Activated naive CD4-positive, alpha-beta T cell treated with anti-CD3 and anti-CD28 coated beads, Interleukin-2, amount 10 ng/mL, durations not matched to agents 7 days and 5 days (primary cell): ENCODE measurements at places on chromosomes 1 and 21.

GRCh38 chr1:192832492-192832891 lies 23.7 kb downstream of the RGS2 start:
- no peaks in the 10 kb centered on the region for H3K36me3 ChIP-seq
- no peak overlapping the region for H3K27ac ChIP-seq
- H3K4me3 ChIP-seq = no peak overlapping the region
- H3K4me1 ChIP-seq = no peaks in the 10 kb centered on the region

DNA sequence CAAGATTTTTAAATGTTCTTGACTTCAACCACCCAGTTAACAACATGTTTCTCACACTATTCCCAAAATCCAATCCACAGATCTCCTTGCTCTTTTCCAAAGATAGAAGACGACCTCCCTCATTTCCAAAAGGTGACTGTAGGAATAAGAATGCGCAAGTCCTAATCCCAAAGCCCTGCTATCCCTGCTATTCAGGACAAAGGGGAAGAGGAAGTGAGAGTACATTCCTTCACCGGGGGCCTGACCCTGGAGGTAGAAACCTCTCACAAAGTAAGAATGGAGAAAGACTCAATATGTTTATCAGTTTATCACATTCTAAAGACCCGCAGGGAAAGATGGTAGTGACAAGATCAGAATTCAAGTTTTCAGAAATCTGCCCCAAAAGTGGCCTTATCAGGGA lies 55.7 kb downstream of the PLEKHA6 start:
- H3K27me3 ChIP-seq = peaks cover 48% of the 10 kb centered on the region
- no peaks in the 10 kb centered on the region for H3K36me3 ChIP-seq
- no peak overlapping the region for H3K4me3 ChIP-seq
- no peak overlapping the region for H3K27ac ChIP-seq
- DNase-seq = no peak

DNA sequence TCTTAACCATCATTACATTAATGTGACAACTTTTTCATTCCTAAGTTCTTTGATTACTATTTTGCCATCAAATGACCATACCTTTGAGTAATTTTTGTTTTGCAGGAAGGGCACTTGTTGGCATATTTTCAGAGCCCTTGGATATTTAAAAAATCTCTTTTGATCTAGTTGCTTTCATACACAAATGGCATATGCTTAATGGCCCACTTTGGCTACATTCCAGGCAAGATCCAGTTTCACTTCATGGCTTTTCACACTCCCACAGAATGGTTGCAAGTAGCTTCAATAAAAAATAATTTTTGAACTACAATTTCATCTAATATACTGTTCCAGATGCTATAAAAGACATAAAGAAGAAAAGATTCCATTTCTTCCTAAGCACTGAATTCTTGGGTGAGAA lies 18.1 kb downstream of the ADAM30 start:
- no peaks in the 10 kb centered on the region for H3K36me3 ChIP-seq
- no peak for DNase-seq
- H3K4me1 ChIP-seq = no peaks in the 10 kb centered on the region
- no peak overlapping the region for H3K4me3 ChIP-seq
- no peak overlapping the region for H3K27ac ChIP-seq

DNA sequence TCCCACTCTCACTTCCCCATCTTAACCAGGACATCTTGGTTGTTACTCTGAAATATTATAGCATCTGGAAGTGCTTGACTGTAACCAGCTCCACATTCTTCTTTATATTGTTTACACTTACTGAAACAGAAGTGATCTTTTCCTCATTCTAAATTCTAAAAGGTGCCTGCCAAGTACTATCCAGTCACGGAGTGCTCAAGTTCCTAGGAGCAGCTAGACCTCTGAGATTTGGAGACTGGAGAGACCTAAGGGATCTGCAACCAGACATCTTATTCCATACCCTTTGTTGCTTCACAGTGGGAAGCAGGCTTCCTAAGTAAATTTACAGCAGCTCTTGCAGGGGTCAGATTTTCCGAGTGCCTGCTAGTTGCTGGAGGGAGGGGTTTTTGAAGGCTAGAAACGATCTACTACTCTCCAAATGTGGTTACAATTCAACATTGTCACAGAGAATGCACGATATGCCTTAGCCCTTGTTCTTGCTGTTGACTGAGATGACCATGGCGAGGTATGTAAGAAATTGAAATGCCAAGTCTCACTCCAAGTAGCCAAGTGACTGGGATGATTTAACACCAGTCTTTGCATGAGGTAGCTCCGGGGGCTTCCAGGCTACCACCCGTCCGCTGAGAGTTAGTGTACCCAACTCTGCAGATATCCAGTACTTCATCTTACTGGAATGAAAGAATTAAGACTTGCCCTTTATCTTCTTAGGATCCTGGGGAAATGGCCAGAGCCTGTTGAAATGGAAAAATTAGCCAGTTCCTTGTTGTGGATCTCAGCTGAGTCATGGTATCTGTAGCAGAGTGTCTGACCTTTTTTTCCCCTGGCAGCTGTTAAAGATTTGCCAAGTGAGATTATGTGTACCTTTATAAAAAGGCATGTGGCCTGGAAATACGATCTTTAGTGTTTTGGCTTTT lies 150.8 kb downstream of the MAST2 start:
- H3K27ac ChIP-seq = no peak overlapping the region
- H3K4me3 ChIP-seq = no peak overlapping the region
- H3K4me1 ChIP-seq = no peaks in the 10 kb centered on the region
- H3K27me3 ChIP-seq = no peaks in the 10 kb centered on the region

GRCh38 chr1:93614986-93615581 lies 66.6 kb downstream of the BCAR3 start:
- peaks cover 2% of the 10 kb centered on the region for H3K4me1 ChIP-seq
- no peak overlapping the region for H3K27ac ChIP-seq
- DNase-seq = no peak
- peaks cover 4% of the 10 kb centered on the region for H3K27me3 ChIP-seq

- no peaks in the 10 kb centered on the region for H3K27me3 ChIP-seq
- no peak overlapping the region for H3K27ac ChIP-seq
- no peak overlapping the region for H3K4me3 ChIP-seq
- no peaks in the 10 kb centered on the region for H3K36me3 ChIP-seq
Observed at GRCh38 chr1:10387677-10388386, 11.0 kb upstream of the PGD start.

DNA sequence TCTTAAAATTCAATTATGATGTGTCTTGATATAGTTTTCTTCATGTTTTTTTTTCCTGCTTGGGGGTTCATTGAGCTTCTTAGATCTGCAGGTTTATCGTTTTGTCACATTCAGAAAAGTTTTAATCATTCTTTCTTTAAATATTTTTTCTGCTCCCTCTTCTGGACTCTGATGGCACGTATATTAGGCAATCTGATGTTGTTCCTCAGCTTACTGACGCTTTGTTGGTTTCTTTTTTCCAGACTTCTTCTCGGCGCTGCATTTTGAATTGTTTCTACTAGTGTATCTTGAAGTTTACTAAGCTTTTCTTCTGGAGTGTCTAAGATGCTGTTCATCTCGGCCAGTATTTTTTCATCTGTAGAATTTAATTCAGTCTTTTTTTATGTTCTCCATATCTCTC lies 44.8 kb upstream of the FMOD start:
- peaks cover 15% of the 10 kb centered on the region for H3K27me3 ChIP-seq
- no peak overlapping the region for H3K27ac ChIP-seq
- no peaks in the 10 kb centered on the region for H3K36me3 ChIP-seq

GRCh38 chr1:181219938-181220337 lies 131.4 kb downstream of the IER5 start:
- no peak overlapping the region for H3K27ac ChIP-seq
- H3K27me3 ChIP-seq = peaks cover 4% of the 10 kb centered on the region
- H3K36me3 ChIP-seq = no peaks in the 10 kb centered on the region
- no peak for DNase-seq

- no peak overlapping the region for H3K4me3 ChIP-seq
- no peak overlapping the region for H3K27ac ChIP-seq
- no peak for DNase-seq
- no peaks in the 10 kb centered on the region for H3K36me3 ChIP-seq
- peaks cover 17% of the 10 kb centered on the region for H3K27me3 ChIP-seq
Observed at GRCh38 chr1:32414186-32414886, 20.1 kb upstream of the BSDC1 start.

DNA sequence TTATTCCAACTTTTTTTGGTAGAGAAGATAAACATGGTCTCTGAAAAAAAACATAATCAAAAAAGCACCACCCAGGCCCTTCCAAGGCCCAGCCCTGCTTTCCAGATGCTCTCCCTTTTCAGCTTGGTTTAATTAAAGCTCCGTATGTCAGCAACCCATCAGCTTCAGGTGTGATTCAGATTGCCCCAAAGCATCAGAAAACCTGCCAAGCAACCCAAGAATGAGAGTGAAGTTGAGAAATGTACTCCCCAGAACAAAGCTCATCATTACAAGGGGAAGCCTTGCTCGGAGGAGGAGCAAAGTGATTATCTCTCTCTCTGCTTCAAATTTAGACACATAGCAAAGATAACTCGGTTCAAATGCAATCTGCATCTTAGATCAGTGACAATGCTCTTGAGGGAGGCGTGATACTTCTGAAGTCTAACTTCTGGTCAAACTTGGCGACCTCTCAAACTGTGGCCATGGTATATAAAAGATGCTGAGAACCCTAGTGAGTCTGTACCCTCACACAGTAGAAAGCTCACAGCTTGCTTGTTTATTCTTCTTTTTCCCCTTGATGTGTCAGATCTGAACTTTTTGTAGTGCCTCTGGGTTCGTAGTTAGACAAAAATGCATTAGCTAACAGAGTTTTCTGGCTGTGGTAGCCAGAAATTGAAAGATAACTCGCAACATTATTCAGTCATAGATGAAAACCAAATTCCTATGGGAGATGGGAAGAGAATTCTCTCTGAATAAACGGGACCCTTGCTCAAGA lies 63.3 kb upstream of the ZC3H11B start:
- no peaks in the 10 kb centered on the region for H3K36me3 ChIP-seq
- H3K4me1 ChIP-seq = no peaks in the 10 kb centered on the region
- no peak overlapping the region for H3K27ac ChIP-seq
- no peak for DNase-seq

- H3K27ac ChIP-seq = no peak overlapping the region
- H3K27me3 ChIP-seq = no peaks in the 10 kb centered on the region
- peaks cover 18% of the 10 kb centered on the region for H3K36me3 ChIP-seq
- DNase-seq = no peak
- peaks cover 77% of the 10 kb centered on the region for H3K4me1 ChIP-seq
Observed at GRCh38 chr21:44017601-44018000, 5.5 kb downstream of the TRAPPC10 start.
